ENCODE measurements at places on chromosomes 4 and X.

GRCh38 chr4:99362768-99363167 is 10.2 kb upstream of the ADH1C start:
- no peak for DNase-seq

GRCh38 chr4:612052-612748 is 13.2 kb upstream of the PDE6B start:
- no peak for DNase-seq

DNA sequence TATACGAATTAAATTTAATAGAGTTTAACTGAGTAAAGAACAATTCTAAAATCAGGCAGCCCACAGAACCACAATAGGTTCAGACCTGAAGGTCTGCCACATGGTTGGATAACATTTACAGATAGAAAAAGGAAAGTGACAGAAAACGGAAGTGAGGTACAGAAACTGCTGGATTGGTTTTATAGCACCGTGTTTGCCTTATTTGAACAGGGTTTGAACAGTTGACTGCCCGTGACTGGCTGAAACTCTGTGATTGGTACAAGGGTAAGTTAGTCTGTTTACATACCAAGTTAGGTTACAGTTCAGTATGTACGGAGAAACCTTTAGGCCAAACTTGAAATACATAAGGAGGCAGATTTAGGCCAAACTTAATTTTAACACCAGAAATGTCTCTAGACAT is 64.1 kb upstream of the ATXN3L start:
- DNase-seq, result no peak

GRCh38 chr4:73454920-73455319 is 18.9 kb downstream of the AFP start:
- no peak for DNase-seq

GRCh38 chr4:147085781-147086180 is 140.1 kb upstream of the TTC29 start:
- no peak for DNase-seq

All from suppressor macrophage (primary cell).